ENCODE measurements at places on chromosomes 11 and 22.
A peak's percentile ranks its signal among the peaks of the same experiment; 100 is the strongest.

- DNase-seq = no peak
These were observed 44.9 kb upstream of the ETS1 start for GRCh38 chr11:128632141-128632791.

GRCh38 chr22:39176143-39176713 is 23.7 kb upstream of the CBX7 start:
- DNase-seq = no peak

GRCh38 chr22:39204216-39204615 is 40.6 kb downstream of the PDGFB start:
- no peak for DNase-seq

- DNase-seq = no peak
These were observed 404.5 kb downstream of the ETS1 start for GRCh38 chr11:128182844-128183243.

GRCh38 chr11:55902308-55902707 is 12.1 kb downstream of the OR5W2 start:
- DNase-seq = no peak

DNA sequence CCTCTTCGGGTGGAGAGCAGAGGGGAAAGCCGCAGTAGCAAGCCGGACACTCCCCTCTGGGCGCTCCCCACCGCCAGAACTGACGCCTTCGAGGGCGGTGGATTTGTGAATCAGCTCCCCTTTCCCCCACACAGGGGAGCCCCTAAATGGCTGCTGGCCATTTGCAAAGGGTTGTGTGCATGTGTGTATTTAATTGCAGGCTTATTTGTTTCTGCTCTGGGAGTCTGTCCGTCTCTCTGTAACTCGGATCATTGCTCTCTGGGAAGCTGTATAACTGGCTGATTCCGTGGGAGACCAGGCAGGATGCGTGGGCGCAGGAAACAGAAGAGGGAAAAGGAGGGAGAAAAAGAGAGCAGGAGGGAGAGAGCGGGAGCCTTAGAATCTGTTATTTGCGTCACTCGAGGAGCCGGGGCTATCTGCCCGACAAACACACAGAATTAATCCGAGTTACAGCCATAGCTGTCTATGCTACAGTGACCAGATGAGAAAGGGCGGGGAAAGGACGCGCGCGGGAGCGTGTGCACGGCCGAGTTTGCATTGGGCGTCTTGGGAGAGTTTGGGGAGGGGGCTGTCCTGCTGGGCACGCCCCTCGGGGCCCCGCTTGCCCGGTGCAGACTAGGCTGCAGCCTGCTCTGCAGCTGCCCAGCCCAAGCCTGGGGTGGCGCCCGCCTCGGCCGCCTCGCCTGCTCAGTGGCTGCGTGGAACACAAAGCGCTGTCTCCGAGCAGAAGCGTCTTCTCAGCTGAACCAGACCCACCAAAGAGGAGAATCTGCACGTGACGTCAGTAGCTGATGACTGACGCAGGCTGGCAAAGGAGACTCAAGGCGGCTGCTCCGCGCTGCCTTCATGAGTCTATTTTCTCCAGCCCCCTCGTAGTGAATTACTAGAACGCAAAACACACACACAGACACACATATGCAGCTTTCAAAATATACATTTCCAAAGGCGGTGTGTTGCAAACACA is 105.3 kb upstream of the HSD17B12 start:
- peak; percentile 72 for DNase-seq

GRCh38 chr11:99148352-99148751 is 127.6 kb downstream of the CNTN5 start:
- DNase-seq = no peak

DNA sequence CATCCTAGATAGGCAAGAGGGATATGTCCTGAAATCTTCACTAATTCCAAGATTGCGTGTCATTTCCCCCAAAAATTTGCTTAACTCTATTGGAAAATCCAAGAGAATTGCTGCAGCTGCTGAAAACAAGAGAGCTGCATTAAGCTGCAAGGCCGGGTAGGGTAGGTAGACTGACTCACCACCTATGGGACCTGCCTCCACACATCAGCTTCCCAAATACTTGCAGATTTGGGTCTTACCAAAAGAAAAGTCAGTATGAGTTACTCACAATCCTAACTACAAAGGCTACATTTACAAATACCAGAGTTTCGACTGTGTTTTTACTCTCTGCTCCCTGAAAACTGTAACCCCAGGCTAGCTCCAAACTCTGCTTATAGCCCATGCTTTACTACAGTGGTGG is 142.5 kb upstream of the TEAD1 start:
- DNase-seq = no peak

- DNase-seq = no peak
These were observed at the start of gene CTSF for GRCh38 chr11:66568124-66568916. Gene CTSF, minus strand, starts transcription at chr11:66568606. Its CDS starts 120 bp downstream, at chr11:66568486.

GRCh38 chr22:50691521-50691920 is 18.9 kb downstream of the SHANK3 start:
- no peak for DNase-seq

DNA sequence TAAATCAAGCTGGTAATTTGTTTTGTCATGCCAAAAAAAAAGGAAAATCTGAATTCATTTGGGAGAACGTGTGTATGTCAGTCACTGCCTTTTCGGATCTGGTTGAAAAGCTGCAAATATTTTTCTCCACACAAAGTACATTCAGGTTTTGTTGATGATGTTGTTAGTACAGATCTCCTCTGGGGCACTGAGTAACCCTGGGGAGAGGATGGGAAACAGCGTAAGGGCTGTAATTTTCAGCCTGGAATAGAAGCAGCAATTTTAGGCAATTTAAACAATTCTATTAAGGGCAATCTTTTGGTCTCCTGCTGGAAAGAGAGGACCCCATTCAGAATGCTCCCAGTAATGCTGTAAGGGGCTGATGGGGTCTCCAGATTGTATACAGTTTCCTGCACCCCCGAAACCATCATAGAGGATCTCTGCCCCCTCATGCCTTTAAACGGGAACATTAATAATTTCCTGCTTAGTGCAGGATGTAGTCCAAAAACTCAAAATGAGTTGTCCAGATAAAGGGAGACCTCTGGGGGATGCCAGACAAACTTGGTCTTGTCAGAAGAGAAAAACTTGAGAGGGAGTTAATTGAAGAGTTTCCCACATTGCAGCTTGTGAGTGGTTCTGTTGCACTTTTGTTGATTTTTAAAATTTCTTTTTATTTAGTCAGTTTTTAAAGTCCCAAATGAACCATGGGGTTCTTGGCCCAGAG is 132.3 kb downstream of the COMMD9 start:
- DNase-seq = no peak

GRCh38 chr11:16984229-16984628 is 30.0 kb downstream of the PLEKHA7 start:
- DNase-seq = no peak

DNA sequence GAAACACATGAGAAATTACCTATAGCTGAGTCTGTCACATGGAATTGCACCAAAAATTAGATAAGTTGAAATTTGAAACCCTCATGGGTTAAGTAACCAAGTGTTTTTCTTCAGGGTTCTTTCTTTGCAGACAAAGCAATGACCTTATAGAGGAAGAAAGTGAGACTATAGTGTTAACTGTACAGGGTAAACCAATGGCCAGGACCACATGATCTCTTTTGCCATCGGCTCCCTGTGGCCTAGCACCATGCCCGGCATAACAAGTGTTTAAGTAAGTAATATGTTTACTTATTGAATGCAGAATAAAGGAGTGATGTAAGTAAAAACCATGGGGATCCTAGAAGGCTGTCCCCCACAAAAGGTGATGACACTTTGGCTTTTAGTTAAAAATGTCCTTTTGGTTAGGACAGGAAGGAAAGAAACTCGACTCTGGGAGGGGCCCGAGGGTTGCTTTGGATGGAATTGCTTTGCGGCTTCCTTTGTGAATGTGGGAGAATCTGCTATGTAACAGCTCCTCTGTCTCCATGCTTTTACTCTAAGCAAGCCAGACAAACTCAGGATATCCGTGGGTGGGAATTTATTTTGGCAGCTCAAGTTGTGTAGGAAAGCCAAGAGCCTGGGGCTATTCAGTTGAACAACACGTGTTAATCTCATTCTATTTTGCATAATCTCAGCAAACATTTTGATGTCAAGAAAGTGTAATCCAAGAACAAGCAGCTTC is 454.7 kb downstream of the INSC start:
- DNase-seq = no peak

DNA sequence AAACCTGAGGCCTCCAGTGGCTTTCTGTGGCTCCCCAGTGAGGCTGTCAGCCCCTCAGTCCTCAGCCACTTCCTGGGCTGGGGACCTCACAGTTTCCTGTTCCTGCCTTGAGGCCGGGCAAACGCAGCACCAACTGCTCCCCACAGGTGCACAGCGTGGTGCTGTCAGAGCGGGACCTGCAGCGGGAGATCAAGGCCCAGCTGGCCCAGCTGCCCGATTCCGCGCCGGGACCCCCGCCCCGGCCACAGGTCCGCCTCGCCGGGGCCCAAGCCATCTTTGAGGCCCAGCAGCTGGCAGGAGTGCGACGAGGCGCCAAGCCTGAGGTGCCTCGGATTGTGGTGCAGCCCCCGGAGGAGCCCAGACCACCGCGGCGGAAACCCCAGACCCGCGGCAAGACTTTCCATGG is 5.4 kb downstream of the TBC1D10C start:
- DNase-seq = no peak

GRCh38 chr11:128720522-128720985 is 26.7 kb downstream of the FLI1 start:
- no peak for DNase-seq

GRCh38 chr22:46173152-46173551 is 22.8 kb downstream of the PPARA start:
- no peak for DNase-seq
